ENCODE measurements at places on chromosomes 7 and 10.

DNA sequence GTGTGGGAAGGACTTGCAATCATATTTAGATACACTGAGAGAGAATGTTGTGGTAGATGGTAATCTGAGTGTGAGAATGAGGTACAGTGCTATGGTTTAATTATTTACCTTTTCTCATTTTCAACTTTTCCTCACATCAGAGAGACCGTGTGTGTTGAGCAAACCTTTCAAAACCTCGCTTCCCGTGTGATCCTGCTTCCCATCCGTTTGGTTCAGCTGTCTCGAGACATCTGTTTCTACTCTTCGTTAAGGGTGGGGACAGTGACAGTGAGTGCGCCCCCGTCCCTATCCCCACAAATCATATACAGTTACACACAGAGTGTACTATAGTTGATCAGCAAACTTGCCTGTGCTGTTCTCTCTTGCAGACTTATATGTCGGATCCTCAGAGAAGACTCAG, 33.0 kb upstream of the NOBOX start:
- H3K4me3 ChIP-seq = no peak overlapping the region
- H3K36me3 ChIP-seq = no peaks in the 10 kb centered on the region
- DNase-seq = no peak
- no peak overlapping the region for H3K27ac ChIP-seq
- no peaks in the 10 kb centered on the region for H3K27me3 ChIP-seq
- no peaks in the 10 kb centered on the region for H3K4me1 ChIP-seq

DNA sequence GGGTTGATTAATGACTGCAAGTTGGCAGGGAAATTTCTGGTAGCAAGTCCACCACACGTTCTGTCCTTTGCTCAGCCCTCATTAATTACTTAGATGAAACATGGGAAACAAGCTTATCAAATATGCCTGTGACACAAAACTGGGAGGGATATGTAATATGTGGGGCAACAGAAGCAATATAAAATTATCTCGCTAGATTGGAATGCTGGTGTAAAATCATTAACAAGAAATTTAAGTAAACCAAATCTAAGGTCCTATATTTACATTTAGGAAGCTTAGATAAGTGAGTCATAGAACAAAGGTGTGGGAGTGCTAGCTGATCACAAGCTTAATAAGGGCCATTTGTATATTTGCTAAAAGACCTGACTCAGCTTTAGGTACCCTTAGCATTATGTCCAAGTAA, 23.5 kb downstream of the TRPV5 start:
- no peak for DNase-seq
- H3K27ac ChIP-seq = no peak overlapping the region
- no peaks in the 10 kb centered on the region for H3K27me3 ChIP-seq
- no peaks in the 10 kb centered on the region for H3K36me3 ChIP-seq

DNA sequence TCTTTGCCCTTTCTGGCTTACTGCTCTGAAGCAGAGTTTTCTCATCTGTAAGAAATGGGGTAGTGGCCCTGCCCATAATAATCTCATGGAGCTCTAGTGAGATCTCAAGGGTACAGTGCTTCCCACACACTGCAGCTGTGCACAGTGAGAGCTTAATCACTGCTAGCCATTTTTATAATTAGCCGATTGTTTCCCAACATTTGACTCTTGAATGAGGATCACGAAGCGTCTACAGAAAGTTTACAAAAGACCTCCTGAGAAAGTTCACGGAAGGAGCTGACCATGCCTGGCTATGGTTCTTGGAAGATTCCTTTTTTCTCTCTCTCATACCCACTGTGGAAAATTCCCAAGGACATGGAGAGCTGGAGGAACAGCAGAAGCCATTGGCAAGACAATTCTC, 70.4 kb downstream of the FAM171A1 start:
- H3K36me3 ChIP-seq = no peaks in the 10 kb centered on the region
- H3K27ac ChIP-seq = no peak overlapping the region
- no peaks in the 10 kb centered on the region for H3K27me3 ChIP-seq
- DNase-seq = no peak
- H3K4me3 ChIP-seq = no peak overlapping the region

DNA sequence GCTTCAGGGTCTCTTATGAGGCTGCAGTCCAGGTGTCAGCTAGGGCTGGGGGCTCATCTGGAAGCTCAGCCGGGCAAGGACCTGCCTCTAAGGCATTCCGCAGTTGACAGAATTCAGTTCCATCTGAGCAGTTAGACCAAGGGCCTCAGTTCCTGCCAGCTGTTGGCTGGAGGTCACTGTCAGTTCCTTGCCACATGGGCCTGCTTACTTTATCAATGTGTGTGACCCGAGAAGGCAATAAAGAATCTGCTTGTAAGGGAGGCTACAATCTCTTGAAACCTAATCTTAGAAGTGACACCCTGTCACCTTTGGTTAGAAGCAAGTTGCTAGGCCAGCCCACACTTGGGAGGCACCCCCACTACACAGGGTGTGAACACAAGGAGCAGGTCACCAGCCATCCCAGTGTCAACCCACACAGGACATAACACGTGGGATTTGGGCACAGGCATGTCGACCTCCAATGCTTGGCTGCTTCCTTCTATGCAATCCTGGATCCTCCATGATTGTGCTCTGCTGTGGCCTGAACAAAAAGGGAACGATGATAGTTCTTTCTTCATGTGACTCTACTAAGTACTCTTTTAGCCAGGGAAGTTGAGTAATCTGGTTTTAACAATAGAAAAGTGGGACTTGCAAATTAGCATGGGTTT, 41.8 kb downstream of the MTURN start:
- no peak overlapping the region for H3K4me3 ChIP-seq
- no peaks in the 10 kb centered on the region for H3K27me3 ChIP-seq

GRCh38 chr7:114658216-114658615, 243.6 kb downstream of the FOXP2 start:
- H3K27ac ChIP-seq = no peak overlapping the region
- no peaks in the 10 kb centered on the region for H3K36me3 ChIP-seq
- no peak overlapping the region for H3K4me3 ChIP-seq
- H3K27me3 ChIP-seq = no peaks in the 10 kb centered on the region
- H3K4me1 ChIP-seq = no peaks in the 10 kb centered on the region

DNA sequence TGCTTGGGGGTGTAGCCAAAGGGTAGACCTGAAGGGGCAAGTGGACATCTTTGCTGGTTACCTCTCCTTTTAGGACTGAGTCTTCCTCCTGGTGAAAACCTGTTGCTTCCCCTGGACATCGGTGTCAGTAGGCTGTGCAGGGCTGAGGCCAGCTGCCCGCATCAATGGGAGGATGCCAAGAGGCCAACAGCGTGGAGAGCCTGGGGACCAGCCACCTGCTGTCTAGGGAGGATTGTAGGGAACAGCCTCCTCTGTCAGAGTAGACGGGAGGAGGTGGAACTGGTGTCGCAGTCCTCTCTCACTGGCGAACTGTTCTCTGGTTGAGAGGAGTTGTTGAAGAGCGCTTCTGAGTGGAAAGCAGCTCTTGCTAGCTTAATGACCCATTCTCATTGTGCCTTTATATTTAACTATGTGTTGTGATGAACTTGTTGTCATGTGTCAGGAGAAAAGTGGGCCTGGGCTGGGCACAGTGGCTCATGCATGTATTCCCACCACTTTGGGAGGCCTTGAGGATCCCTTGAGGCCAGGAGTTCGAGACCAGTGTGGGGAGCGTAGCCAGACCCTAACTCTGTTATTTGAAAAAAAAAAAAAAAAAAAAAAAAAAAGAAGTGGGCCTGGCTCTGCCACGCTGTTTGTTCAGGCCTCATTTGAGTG, 1.8 kb downstream of the SUFU start:
- H3K27ac ChIP-seq = peak overlapping the region; percentile 87
- peaks cover 14% of the 10 kb centered on the region for H3K4me1 ChIP-seq
- no peaks in the 10 kb centered on the region for H3K27me3 ChIP-seq
